ENCODE measurements at places on chromosomes 11 and 22.

DNA sequence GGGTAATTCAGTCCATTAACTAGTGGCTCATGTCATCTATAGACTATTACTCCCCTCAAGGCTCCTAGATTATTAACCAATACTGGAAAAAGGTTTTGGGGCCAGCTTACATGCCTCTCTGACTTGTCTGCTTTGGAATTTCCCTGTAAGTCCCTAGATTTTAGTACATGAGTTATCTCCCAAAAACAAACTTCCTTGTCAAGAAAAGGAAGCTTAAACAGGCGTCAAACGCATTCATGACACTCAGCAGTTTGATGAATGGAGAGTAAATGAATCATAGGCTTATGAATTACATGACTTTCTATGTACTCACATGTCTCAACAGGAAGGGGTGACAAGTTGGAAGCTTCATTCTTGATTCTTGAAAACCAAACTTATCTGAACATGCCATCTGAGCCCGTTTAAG, 70.8 kb downstream of the BLID start:
- no peak for DNase-seq

DNA sequence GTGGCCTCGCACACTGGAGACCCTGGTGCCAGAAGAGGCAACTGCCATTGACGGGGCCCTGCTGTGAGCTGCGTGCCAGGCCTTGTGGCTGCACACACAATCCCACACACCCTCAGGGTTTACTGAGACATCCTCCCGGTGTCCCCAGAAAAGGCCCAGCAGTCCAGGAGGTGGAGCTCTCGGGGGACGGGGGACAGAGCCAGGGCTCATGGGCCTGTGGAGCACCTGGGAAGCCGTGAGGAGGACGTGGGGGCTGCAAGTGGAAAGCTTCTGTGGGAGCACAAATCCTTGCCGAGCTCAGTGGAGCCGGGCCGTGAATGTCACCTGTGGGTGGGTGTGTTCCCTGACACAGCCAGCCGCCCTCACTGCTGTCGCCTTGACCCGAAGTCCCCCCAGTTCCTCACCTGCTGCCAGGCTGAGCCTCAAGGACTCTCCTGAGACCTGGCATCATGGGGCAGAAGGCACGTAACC, 609.7 kb downstream of the TBC1D22A start:
- no peak for DNase-seq

GRCh38 chr11:10990160-10990559, 132.3 kb upstream of the ZBED5 start:
- DNase-seq, result no peak

- DNase-seq, result no peak
Measured at GRCh38 chr11:61800331-61801281, 7.9 kb downstream of the FEN1 start.

GRCh38 chr11:23569134-23569533, 708.9 kb upstream of the CCDC179 start:
- no peak for DNase-seq

GRCh38 chr11:36485298-36486002, 24.6 kb downstream of the TRAF6 start:
- DNase-seq, result no peak

GRCh38 chr11:57513452-57513795, 2.1 kb downstream of the SLC43A1 start:
- DNase-seq, result no peak

- DNase-seq, result no peak
Measured at GRCh38 chr11:86341382-86341781, 33.3 kb upstream of the CCDC81 start.

DNA sequence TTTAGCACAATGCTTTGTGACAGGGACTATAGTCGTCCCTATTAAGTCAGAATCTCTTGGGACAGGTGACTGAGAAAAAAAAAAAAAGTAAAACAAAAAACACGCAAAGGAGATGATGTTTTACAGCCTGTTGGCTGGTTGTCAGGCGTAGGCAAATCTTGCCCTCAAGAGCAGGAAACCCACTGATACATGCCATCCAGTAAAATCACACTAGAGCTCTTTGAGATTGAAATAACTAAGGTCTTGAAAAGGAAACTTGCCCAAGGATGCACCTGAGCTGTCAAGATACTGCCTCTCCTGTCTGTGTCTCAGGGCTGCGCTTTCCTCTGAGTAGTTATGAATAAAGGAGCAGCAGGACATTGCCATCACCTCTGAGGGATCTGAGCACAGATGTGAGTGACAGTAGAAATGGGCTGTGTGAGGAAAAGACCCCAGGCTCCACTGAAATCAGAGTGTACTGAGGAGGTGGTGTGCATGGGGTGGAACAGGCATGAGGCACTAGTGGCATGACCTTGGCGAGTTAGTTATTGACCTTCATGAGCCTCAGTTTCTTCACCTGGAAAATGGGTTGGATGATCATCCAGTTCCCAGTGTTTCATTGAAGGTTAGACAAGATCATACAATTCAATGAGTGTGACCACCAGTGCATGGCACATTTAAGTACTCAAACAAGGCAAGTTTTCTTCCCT, 23.3 kb downstream of the MICAL2 start:
- no peak for DNase-seq

GRCh38 chr11:112589155-112589554, 328.5 kb upstream of the PLET1 start:
- no peak for DNase-seq

DNA sequence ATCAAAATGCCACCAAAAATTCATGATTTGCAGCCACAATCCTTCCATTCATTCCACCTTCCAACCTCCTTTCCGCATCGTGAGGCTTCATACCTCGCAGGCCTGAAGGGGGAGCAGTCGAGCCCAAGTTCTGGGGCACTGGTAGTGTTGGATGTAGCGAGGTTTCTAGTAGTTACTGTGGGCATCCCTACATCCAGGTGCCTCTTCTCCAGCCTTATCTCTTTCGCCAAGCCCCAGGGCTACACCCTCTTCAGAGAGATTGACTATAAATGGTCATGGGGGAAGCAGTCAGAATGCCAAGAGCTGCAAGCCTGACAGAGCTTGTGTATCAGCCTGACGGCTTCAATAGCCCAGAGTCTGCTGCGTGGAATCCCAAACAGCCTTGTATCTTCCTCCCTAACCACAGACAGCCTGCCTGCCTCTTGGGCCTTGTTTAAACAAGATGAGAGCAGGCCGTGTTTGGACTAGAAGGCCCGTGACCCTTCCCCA, 28.9 kb downstream of the CLMP start:
- DNase-seq, result peak; percentile 42

- DNase-seq, result no peak
Measured at GRCh38 chr11:111774955-111775710, 8.9 kb upstream of the PPP2R1B start.

DNA sequence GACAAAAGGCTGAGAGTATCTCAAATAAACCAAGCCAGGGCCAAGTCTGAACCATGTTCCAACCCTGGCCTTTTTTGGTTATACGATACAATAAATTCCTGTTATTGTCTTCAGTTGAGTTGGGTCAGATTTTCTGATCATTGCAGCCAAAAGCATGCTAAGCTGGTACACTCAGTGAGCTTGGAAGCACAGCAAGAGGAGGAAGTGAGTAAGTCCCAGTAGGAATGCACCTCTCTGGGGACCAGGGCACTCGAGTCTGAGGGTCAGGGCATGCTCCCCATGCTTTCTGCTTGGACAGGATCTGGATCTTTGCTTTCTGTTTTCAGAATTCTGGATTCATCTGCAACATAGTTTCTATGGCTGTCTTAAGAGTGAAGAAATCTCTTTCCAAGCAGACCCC, 73.1 kb downstream of the TMPRSS5 start:
- no peak for DNase-seq

DNA sequence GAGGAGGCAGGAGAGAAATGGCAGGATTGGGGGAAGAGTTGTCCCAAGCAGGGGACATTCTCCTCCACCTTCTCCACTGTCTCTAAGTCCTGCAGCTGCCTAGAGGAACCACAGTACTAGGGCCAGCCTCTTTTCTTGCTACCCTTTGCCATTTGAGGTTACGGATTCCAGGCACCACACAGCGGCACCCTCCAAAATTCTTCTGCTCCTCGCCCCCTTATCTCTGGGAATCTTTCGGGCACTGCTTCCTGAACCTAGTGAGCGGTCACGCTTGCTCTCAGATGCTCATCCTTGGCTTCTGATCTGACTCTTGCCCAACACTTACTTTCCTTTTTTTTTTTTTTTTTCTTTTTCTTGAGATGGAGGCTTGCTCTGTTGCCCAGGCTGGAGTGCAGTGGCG, 26.6 kb upstream of the XBP1 start:
- DNase-seq, result no peak

Measured in NCI-H2029 (cell line).